ENCODE measurements at places on chromosomes 3 and 15. TPM values are rescaled to one million over a fixed set of nuclear protein-coding genes. Genes with fewer than 3 reads are reported as not detected.

The PLCL2 gene
- 39.6 TPM for total RNA-seq

The CCDC39 gene
- not detected for total RNA-seq

The ISLR gene
- total RNA-seq: 16.0 TPM

The AADAC gene
- total RNA-seq: 44.9 TPM

The STT3B gene
- 148 TPM for total RNA-seq

DNA sequence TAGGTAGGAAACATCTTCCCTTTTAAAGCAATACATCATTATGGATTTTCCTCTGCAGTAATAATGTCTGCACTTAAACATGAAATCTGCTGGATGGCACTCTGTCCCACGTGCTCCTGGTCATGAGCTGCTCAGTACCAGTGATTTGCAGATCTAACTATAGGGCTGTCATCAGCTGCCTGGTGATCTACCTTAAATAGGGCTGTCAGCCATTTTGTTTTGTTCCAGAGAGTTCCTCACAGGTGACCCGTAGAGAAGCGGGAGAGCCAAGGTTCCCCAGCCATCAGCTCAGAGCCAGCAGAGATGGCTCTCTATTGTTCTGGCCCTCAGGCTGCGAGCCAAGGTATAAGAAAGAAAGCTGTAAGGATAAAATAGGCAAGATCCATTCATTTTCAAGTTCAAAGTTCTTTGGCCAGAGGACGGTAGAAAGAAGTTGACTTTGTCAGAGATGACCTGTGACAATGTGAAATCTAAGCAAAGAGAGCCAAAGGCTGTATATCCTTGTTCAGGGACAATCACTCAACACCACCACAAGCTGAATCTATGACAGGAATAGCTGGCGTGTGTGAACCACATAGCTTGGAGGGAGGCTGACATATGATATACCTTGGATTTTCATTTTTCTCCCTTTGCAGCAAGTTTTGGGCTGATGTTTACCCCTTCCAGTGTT, 156.5 kb downstream of the RYR3 start:
- no peak for DNase-seq
- no peak overlapping the region for H3K4me3 ChIP-seq
- no peaks in the 10 kb centered on the region for H3K27me3 ChIP-seq
- H3K27ac ChIP-seq: no peak overlapping the region

- no peaks in the 10 kb centered on the region for H3K36me3 ChIP-seq
- no peaks in the 10 kb centered on the region for H3K4me1 ChIP-seq
- no peak overlapping the region for H3K4me3 ChIP-seq
- H3K27ac ChIP-seq: no peak overlapping the region
Measured at GRCh38 chr3:159989973-159990846, 1.6 kb downstream of the IL12A start.

- peak overlapping the region; percentile 76 for H3K27ac ChIP-seq
- no peaks in the 10 kb centered on the region for H3K36me3 ChIP-seq
- H3K4me3 ChIP-seq: peak overlapping the region; percentile 49
- H3K4me1 ChIP-seq: peaks cover 3% of the 10 kb centered on the region
- no peaks in the 10 kb centered on the region for H3K27me3 ChIP-seq
- DNase-seq: no peak
Measured at GRCh38 chr3:9916346-9916733, 558 bp upstream of the IL17RC start.

DNA sequence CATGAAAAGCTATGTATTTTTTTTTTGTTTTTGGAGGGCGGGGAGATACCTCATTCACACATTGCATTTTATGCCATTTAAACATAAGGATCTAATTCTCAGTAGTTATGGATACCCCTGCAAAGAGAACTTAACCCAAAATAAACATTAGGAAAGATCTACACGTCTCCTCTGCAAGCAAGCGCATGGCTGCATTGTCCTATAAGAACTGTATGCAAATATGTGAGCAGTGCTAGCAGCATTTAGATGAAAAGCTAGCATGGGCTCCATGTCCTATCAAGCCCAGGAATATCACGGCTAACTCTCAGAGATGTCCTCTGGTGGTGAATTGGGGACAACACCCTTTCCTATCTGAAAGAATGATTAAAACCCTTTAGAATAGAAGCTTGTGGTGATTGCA, 292.8 kb downstream of the MEX3B start:
- no peak for DNase-seq
- no peak overlapping the region for H3K27ac ChIP-seq
- no peaks in the 10 kb centered on the region for H3K4me1 ChIP-seq

DNA sequence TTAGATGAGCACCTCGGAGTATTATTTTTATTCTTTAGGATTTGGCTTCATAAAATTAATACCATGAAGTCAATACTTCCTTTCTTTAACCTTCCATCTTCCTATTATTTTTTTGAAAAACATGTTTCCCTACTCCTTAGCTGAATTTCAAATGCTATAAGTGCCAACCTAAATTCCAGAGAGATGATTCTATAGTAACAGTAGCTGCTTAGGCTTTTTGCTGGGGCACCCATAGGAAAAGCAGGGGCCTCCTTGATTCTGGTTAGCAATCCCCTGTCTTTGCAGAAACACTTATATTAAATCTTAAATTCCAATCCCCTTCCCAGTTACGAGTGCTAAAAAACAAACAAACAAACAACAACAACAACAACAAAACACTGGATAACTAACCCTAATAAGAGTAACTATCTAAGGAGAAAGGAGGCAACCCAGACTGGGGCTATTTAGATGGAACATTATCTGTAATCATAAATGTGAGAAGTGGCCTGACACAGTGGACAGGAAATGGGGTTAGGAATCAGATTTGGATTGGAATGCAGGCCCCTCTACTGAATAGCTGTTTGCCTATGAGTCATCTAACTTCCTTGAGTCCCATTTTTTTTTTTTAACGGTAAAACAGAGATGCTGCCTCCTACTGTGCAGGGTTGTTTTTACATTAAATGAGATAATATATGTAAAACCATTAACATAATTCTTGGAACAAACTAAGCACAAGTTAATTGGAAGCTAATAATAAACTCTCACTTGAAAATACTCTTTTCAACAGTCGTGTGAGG, 148.1 kb downstream of the WDR72 start:
- no peaks in the 10 kb centered on the region for H3K36me3 ChIP-seq
- H3K4me3 ChIP-seq: no peak overlapping the region
- no peaks in the 10 kb centered on the region for H3K27me3 ChIP-seq
- no peak for DNase-seq
- H3K27ac ChIP-seq: no peak overlapping the region

- H3K4me1 ChIP-seq: no peaks in the 10 kb centered on the region
- H3K4me3 ChIP-seq: no peak overlapping the region
- H3K36me3 ChIP-seq: no peaks in the 10 kb centered on the region
- no peaks in the 10 kb centered on the region for H3K27me3 ChIP-seq
- H3K27ac ChIP-seq: no peak overlapping the region
Measured at GRCh38 chr15:100124936-100125335, 216.8 kb downstream of the ADAMTS17 start.

- no peaks in the 10 kb centered on the region for H3K36me3 ChIP-seq
- no peak overlapping the region for H3K4me3 ChIP-seq
- no peaks in the 10 kb centered on the region for H3K27me3 ChIP-seq
- H3K4me1 ChIP-seq: no peaks in the 10 kb centered on the region
Measured at GRCh38 chr3:100697172-100697571, 12.1 kb upstream of the TFG start.

- H3K27ac ChIP-seq: no peak overlapping the region
- no peak for DNase-seq
- no peaks in the 10 kb centered on the region for H3K4me1 ChIP-seq
- H3K36me3 ChIP-seq: no peaks in the 10 kb centered on the region
Measured at GRCh38 chr15:75832114-75832513, 11.1 kb upstream of the UBE2Q2 start.

DNA sequence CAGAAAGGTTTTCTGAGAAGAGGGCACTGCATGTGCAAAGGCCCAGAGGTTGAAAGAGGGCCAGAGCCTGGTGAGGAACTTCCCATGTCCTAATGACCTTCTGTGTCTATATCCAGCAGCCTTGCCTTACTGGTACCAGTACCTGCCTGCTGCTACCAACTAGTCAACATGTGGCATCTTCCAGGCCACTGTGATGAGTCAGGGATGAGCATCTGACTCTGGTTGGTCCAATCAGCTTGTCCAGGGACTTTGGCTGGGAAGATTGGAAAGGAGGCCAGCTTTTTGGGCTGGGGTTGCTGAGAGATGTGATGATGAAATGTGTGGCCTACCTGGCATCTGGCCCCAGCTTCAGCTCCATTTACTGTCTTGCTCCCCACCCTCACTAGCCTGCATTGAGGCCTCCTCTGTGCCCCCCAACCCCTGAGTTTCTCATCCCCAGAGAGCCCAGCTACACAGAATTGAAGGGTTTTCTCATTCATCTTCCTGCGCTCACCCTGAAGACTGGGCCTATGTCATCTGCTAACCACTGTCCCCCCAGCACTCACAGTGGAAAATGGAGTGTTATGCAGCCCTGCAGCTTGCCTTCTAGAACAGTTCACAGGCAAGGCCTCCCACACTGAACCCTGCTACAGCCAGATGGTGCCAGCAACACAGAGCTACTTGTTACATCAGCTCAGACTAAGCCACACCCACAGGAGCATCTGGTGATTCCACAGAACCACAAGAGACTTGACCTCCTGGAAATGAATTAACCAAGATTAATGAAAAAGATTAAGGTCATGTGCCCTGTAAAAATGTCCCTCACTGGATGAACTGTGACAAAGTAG, 1.3 kb upstream of the TWF2 start:
- H3K27me3 ChIP-seq: no peaks in the 10 kb centered on the region
- H3K27ac ChIP-seq: no peak overlapping the region
- no peaks in the 10 kb centered on the region for H3K36me3 ChIP-seq
- H3K4me3 ChIP-seq: peak overlapping the region; percentile 88
- peak; percentile 46 for DNase-seq

DNA sequence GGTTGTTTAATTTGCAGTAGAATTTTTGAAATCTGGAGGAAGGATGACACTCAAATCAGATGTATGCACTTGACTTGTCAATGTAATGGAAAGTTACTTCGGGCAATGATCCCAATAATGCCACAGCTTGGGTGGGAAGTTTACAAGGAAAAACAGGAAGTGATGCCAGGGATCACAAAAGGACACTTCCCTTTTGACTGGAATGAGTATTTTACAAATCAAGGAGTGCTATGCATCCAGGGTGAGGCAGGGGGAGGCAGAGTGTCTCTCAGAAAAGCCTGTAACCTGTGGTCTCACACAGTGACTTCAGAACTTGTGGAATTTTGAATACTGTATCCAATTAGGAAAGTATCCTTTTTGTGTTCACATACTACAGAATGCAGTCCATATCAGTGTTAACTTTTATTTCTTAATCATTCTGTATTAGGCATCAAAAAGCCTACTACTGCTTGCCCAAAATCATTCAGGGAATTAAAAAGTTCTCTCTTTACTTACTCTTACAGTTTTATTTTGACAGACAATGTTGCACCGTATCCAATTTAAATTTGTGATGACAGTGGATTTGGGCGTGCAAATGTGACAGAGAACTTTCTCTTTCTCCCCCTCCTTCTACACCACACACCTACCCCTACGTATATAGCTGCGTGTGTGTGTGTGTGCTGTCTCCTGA, 445.1 kb downstream of the MECOM start:
- H3K27me3 ChIP-seq: no peaks in the 10 kb centered on the region
- no peaks in the 10 kb centered on the region for H3K36me3 ChIP-seq
- no peaks in the 10 kb centered on the region for H3K4me1 ChIP-seq

- no peak overlapping the region for H3K27ac ChIP-seq
- no peak for DNase-seq
- no peak overlapping the region for H3K4me3 ChIP-seq
- no peaks in the 10 kb centered on the region for H3K36me3 ChIP-seq
Measured at GRCh38 chr15:91861223-91861622, 7.7 kb downstream of the SLCO3A1 start.

Data from Peyer's patch (tissue), 4 donors.